ENCODE measurements at places on chromosomes 3 and 15. TPM values are rescaled to one million over a fixed set of nuclear protein-coding genes. Genes with fewer than 3 reads are reported as not detected.

DNA sequence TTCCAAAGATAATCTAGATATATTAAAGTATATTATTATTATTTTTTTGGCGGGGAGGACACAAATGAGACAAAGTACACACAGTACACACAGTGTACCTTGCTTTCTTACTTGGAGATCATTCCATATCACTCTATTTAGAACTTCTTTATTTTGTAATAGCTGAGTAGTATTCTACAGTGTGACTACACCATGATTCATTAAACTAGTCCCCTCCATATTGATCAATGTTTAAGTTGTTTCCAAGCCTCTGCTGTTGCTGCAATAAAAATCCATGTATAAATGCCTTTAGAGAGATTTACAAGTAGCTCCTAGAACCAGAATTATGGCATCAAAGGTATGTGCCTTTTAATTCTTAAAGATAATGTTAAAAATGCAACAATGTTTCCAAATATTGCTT lies 38.8 kb downstream of the PYGO1 start:
- ATAC-seq = no peak

GRCh38 chr3:120567370-120568201 lies 28.6 kb upstream of the NDUFB4 start:
- ATAC-seq = peak; percentile 70

FBXW12 gene
- total RNA-seq = not detected

DNA sequence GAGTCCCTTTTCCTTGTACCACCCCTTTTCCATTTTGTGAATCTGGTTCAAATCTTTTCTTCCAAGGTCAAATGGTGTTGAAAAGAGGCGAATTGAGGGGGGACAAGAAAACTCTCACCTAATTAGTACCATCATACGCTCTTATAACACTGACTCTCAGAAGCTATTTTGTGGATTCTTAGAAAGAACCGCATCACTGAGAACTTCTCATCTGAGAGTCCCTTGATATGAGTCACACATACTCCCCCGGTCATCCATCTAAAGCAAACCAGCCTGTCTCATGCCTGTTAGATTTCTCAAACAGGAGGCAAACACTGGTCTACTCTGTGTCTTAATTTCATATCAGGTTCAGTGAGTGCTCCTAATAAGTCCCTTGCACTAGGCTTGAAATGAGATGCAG lies 76.5 kb upstream of the SPRED1 start:
- ATAC-seq = no peak

DNA sequence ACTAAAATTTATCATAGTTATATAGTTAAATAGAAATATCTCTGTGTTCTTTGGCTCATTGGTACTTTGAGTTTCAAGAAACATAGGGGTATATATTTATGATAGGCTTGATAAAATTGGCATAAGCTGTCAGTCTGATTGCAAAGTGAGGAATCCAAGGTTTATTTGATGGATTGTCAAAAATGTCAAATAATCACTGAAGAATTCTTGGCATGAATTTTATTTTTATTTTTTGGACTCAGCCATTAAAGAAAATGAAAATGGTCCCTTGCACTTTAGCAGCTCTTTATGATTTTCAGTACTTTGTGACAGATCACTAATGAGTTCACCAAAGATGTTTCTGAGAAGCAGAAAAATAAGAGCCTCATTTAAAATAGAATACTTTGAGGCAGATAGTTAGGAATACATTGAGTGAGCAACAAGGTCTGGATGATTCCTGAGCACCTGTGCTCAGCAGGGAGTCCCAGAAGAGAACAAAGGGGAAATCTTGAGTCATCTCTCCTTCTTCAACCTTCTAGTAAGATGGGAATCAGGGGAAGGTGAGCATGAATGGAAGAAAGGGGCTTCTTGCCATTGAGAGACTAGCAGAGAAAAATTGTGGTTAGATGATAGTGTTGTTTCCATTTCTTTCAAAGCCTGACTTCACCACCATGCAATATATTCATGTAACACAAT lies 85.3 kb upstream of the VEPH1 start:
- no peak for ATAC-seq

DNA sequence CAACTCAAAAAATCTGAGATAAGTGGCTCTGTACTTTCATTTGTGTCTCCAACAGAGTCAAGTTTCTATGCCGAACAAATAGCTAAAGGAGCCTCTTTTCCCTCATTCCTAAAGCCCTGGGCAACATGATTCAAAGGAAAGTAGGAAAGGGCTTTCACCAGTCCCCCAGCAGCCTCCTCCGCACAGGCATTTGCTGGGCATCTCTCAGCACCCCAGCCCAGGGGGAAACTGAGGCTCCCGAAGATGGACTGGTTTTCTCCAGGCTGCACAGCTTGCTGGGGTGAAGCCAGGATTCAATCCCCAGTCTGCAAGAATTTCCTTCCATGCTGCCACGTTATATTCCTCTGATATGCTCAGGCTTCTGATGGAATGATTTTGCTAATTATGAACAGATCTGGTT lies 163.8 kb downstream of the OCA2 start:
- no peak for ATAC-seq

DNA sequence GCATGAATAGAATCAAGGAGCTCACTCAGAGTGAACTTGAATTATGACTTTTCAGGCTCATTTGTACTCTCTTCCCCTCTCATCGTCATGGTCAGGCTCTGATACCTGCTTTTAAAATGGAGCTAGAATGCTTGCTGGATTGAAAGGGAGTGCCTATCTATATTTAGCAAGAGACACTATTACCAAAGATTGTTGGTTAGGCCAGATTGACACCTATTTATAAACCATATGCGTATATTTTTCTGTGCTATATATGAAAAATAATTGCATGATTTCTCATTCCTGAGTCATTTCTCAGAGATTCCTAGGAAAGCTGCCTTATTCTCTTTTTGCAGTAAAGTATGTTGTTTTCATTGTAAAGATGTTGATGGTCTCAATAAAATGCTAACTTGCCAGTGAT lies 9.6 kb downstream of the CCNDBP1 start:
- no peak for ATAC-seq

GRCh38 chr3:98027085-98027446 lies 8.0 kb downstream of the GABRR3 start:
- ATAC-seq = no peak

- ATAC-seq = no peak
These were observed 89.9 kb downstream of the ATP10A start for GRCh38 chr15:25773248-25773647.

- ATAC-seq = peak; percentile 96
These were observed at the start of the genes BBS4 and HIGD2B for GRCh38 chr15:72685925-72686794. Gene BBS4 (plus strand): TSS chr15:72686207. CDS start chr15:72686228, 21 bp downstream. Gene HIGD2B (minus strand): TSS chr15:72686182. CDS start chr15:72676374, 9,808 bp downstream.

IVD gene
- total RNA-seq = 50.2 TPM

C2CD4B gene
- total RNA-seq = 0.58 TPM

DNA sequence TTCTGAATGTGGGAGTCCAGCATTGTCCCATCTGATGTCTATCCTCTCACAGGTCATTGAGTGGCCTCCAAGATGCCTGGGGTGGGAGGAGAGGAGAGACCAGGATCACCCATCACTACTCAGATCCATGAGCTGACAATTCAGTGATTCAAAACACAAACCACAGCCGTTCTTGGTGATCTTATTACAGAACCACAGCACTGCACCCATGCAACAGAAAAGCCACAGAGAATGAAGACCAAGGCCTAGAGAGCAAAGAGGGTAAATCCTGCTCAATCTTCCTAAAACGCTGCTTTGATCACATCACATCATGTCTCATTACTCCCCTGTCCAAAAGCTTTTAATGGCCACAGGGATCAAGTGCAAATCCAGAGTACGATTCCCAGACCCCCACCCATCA lies 23.5 kb downstream of the ANP32A start:
- ATAC-seq = no peak

CCR9 gene
- not detected for total RNA-seq

GRCh38 chr3:133965013-133965570 lies 64.6 kb downstream of the SLCO2A1 start:
- ATAC-seq = no peak

DNA sequence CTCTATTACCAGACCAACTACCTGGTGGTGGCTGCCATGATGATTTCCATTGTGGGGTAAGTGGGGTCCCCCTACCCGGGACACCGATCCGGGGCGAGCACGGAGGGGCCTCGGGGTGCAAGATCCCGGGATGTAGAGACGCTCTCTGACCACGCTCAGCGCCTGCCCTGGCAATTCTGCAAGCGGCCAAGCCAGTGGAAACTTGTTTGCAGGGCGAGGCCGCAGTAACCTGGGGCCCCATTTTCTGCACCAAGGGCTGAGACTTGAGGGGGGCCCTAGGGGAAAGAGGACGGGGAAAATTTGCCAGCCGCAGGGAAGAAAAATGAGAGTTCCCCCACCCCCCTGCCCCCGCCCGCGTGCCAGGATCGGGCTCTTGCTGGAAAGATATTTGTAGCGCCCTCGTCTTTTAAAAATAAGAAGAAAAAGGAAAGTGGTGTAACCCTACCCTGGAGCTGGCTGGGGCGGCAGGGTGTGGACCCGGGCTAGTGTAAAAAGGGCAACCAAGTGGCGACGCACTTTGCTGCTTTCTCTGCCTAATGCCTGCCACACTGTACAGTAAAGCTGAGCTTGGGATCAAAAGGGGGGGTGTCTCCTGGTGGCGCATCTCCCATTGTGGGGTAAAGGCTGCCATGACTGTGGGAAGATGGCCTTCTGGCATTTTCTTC lies 563 bp downstream of the ARL6IP5 start:
- no peak for ATAC-seq

SERPINI2 gene
- not detected for total RNA-seq

BOC gene
- total RNA-seq = 130 TPM

GRCh38 chr15:34794590-34795206 lies 651 bp downstream of the ACTC1 start:
- peak; percentile 5 for ATAC-seq

GRCh38 chr3:95887114-95887513 lies 927.3 kb upstream of the EPHA6 start:
- no peak for ATAC-seq

DNA sequence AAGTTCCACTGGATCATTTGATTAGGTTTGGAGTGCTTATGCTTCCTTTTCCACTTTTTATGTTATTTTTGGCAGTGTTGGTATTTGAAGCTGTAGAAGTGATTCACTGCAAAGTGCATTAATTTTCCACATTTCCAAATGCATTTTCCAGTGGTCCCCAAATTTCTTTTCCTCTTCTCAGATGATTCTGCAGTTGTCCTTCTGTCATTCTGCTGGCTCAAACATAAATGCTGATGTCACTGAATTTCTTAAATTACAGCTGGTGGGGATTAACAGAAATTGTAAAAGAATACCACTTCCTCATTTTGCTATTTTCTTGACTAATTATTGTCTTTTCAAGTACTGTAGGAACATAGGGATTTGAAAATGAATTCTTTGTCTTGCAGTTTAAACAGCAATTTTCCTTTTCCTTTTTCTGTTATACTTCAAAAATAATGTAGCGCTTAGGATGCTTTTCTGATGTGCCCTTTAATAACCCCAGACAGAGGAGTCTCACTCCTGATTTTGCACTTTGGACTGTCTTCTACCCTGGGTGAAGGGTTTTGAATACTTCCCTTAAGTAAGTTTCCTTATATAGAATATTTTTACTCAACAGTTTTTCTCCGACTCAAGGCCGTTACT lies 25.0 kb downstream of the MITF start:
- ATAC-seq = no peak

- no peak for ATAC-seq
These were observed 101.8 kb downstream of the TPRA1 start for GRCh38 chr3:127488740-127489139.

DNA sequence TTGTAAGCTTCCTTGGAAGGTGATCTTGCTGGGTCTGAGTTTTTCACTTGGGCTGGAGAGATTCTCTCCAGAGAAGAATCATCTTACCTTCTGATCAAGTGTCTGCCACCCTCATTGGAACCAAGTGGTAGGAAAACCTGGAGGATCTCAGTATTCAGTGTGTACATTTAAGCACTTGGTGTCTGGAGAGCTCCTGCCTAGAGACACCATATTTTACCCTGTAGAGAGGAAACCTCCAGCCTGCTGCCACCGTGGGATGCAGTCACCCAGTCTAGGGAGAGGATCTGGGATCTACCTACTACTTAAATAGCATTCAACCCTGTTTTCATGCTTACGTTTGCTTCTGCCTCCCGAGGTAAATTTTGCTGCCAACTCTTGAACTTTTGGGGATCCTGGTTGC lies 274.3 kb downstream of the SV2B start:
- ATAC-seq = no peak

OIP5 gene
- not detected for total RNA-seq

- no peak for ATAC-seq
These were observed 27.8 kb upstream of the GOLIM4 start for GRCh38 chr3:168123201-168124176.

DNA sequence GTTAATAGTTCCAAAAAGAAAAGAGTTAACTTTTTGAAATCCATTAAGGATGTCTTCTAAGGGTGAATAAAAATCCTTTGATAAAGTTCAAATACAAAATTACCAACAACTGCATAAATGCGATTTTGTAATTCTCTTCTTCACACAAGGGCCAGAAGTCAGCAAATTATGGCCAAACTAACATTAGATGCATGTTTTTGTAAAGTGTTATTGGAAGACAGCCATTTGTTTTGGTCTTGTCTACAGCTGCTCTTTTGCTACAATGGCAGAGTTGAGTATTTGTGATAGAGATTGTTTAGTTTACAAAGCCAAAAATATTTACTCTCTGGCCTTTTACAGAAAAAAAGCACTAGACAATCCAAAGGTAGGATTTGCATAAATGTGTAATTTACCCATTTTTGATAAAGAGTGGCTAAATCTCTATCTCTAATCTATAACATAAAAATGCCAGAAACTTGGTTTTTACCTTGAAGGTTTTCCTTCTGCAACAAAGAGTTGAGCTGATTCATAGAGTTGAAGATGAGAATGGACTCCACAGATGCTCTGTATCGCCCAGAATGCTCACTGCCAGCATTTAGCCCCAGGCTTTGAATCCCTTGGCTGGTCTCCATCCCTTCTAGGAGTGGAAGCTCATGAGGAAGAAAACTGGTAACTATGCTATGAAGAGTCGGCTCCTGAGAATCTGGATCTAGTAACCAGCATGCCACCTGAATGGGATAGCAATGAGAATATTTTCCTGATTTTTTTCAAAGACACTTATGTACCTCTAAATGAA lies 64.5 kb downstream of the POLQ start:
- ATAC-seq = no peak

CASR gene
- total RNA-seq = not detected

GRCh38 chr3:39291903-39292329 lies 12.1 kb upstream of the CX3CR1 start:
- ATAC-seq = peak; percentile 52

- ATAC-seq = no peak
These were observed 13.2 kb downstream of the LINS1 start for GRCh38 chr15:100588638-100589242.

DNA sequence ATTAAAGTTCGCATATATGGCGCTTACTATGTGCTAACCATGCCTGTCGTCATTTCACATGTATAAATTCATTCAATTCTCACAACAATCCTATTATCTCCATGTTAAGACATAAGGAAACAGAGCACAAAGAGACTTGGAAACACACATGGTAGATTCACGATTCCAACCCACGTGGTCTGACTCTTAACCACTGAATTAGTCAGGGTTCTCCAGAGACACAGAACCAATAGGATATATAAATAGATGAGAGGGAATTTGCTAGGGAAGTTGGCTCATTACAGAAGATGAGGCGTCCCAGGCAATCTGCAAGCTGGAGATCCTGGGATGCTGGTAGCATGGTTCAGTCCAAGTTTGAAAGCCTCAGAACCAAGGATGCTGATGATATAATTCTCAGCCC lies 765.3 kb downstream of the TBL1XR1 start:
- ATAC-seq = no peak

Measured in gastroesophageal sphincter (tissue), 4 donors.